ENCODE measurements at places on chromosomes 2 and 18.
A peak's percentile ranks its signal among the peaks of the same experiment; 100 is the strongest.

GRCh38 chr2:224682134-224682533 lies 34.0 kb downstream of the CCDC195 start:
- DNase-seq = no peak

- DNase-seq = no peak
These were observed 59.4 kb downstream of the NEDD4L start for GRCh38 chr18:58103339-58103985.

GRCh38 chr2:6368281-6368680 lies 497.4 kb downstream of the CMPK2 start:
- no peak for DNase-seq

GRCh38 chr18:48657447-48658120 lies 118.8 kb downstream of the CTIF start:
- DNase-seq = no peak

GRCh38 chr2:217611626-217612127 lies 391.1 kb downstream of the TNS1 start:
- DNase-seq = no peak

- no peak for DNase-seq
These were observed 358.2 kb upstream of the UBE2E3 start for GRCh38 chr2:180621941-180622918.

DNA sequence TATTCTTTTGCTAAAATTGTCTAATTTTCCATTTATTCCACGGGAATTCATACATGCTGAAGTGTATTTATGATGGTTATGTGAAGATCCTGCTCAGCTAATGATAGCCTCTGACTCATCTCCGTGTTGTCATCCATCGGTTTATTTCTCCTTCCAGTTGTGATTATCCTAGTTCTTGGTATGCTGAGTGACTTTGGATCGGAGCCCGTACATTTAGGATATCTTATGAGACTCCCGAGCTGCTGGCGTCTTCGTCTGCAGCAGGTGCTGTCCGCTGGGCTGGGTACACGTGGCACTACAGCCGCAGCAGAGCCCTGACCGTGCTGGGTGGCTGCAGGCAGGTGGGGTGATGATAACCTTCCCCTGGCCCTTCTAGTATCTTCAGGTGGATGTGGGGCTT lies 40.1 kb upstream of the GALR1 start:
- DNase-seq = no peak

- no peak for DNase-seq
These were observed 40.0 kb downstream of the STAT1 start for GRCh38 chr2:190973726-190974628.

DNA sequence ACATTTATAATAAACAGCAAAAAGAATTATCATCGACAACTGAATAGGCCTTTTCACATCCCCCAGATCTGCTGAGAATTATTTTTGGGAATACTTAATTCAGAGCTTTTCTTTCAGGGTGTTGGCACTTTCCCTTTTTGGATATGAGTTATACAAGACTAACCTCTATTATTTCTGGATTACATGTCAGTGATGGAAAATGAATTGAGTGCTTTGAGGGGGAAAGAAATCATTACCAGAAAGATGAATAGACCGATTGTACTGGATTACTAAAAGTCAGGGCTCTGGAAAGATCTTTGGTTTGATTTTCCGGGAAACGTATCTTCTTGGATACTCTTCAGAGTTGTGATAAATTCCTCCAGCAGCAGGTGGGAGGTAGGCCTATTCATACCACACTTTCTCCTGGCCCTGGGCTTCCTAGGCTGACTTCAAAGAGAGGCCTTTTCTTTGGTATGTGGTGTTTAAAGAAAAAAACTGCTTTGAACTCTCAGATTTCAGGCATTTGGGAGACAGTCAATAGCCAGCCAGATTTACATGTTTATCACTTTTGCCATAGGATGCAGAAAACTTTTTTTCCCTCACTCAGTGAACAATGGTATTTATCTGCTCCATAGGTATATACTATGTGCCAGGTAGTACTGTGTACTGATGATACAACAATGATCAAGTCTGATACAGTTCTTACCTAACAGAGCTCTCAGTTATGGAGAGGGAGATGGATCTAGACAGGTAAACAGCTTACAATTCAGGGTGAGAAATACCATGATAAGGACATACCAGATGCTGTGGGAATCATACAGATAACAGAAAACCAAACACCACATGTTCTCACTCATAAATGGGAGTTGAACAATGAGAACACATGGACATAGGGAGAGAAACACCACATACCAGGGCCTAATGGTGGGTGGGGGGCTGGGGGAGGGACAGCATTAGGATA lies 63.3 kb upstream of the ACTR3 start:
- no peak for DNase-seq

DNA sequence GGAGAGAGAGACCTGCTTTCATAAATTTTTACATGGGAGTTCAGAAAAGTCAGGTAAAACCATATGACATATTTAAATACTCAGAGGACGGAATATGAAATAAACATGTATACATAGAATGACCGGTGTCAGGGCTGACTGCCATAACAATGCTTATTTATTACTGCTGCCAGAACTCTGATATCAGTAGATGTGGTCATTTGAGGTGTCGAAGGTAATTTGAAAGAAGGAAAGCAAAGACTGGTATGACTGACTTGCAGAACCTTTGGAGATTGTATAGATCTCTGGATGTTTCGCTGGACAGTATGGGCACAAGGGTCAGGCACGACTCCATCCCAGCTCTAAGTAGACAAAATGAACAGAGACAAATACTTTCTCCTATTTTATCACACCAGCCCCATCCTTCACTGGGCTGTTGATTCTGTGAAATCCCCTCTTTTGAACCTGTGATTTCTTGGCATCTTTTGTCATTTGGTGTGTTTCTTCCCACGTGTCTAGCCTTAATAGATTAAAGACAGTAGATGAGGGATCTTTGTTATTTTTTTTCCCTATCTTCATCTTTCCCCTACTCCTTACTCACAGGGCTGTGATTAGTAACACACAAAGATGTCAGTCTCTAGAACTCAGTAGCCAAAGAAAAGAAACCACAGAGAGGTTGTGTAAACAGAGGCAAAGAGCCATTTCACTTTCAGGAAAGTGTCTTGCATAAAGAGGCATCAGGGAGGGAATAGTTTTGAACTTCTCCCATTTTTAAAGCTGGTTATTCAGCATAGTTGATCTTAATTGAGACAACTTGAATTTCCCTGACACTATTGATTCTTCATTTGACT lies 61.6 kb downstream of the ICOS start:
- no peak for DNase-seq

- no peak for DNase-seq
These were observed 112.5 kb downstream of the KCNF1 start for GRCh38 chr2:11024259-11024645.

DNA sequence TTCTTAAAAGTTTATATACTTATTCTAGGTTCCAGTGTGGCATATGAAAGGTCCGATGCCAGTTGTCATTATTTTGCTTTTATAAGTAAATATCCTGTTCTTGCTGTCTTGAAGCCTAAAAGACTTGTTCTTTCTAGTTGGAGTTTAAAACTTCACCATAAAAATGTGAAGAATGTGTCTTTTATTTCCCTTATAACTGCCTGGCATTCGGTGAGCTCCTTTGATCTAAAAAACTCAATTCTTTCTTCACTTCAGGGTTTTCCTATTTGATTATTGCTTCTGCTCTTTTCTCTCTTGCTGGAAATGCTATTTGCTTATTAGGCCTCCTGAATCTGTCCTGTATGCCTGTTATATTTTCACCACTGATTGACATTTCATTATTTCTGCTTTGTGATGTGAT lies 51.6 kb downstream of the TSPYL6 start:
- no peak for DNase-seq

GRCh38 chr2:42371611-42372473 lies 10.8 kb upstream of the COX7A2L start:
- no peak for DNase-seq

DNA sequence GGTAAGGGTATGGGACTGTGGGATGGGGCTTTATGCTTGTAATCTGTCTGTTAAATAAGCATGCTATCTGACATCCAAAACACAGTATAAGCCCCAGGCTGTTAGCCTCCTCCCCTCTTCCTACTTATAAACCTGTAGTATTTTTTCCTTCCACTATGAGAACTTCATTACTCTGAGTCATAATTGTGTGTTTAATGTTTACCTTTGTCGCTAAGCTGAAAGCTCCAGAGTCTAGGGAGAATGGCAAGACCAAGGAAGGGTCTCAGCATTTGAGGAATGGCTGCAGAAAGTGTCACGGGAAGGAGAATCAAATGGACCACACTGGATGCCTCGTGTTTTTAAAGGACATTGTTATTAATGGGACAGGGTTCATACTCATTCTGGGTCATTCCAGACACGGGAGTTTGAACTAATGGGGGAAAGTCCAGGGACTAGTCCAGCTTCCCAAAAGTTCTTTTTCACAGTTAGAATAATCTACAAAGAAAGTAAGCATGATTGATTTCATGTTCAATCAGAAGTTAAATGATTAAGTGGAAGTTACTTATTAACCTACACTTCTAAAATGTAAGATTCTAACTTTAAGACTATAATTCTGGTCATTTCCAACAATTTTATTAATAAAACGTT lies 292.2 kb downstream of the AFF3 start:
- no peak for DNase-seq

GRCh38 chr2:220871909-220872308 lies 700.2 kb downstream of the EPHA4 start:
- DNase-seq = no peak

DNA sequence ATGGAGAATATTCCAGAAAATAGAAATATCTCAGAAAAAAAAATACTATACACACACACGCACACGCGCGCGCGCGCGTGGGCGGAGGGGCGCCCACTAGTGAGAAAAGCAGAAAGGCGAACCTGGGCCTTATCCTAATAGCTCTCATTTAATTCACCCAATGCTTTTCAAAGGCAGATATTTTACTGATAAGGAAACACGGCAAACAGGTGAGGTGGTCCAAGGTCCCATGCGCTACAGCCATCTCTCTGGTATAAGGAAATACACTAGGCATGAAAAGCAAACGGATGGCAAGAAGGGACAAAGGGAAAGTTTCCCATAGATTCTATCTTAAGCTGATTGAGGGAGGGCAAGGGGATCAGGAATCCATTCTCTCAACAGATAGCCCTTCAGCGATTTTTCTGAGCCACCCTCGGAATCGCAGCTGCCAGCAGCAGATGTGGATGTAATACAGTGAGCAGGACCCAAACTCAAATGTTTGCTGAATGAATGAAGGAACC lies 136.7 kb downstream of the TMEM247 start:
- no peak for DNase-seq

DNA sequence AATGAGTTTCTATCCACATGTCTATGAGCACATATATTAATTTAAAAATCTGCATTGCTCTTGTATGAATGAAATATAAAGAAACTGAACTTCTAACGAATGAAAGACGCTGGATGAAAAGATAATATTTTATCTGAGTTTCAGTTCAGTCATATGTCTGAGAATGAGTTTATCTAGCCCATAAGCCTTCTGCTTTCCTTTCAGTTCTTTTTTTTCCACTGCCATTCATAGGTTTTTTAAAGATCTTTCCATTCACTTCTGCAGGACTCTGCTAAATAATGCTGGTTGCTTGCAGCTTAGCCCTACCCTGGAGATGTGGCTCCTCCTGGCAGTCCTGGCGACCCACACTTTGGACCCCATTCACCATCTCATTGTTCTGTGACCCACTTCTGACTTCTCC lies 109.0 kb downstream of the BCL2 start:
- DNase-seq = no peak

GRCh38 chr2:112317303-112318158 lies 42.1 kb downstream of the ZC3H6 start:
- no peak for DNase-seq

GRCh38 chr2:230893338-230893737 lies 28.6 kb downstream of the ITM2C start:
- DNase-seq = no peak

- DNase-seq = peak; percentile 58
These were observed at the start of gene ZNF512 for GRCh38 chr2:27582695-27583389. Gene ZNF512 (plus strand): TSS chr2:27583042. CDS start chr2:27583113, 71 bp downstream.

DNA sequence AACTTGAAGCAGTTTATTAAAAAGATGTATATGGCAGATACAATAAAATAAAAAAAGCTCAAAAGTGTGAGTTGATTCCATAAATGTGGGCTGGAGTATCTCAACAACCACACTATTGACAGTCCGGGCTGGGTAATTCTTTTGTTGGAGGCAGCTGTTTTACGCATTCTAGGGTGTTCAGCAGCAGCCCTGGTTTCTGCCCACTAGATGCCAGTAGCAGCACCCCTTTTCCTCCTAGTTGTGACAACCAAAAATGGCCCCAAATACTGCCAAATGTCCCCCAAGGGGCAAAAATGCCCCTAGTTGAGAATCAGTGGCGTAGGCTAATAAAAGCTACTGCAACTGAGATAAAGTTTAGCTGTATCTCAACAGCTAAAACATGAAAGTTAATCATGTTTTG lies 44.8 kb downstream of the CHMP3 start:
- peak; percentile 9 for DNase-seq

DNA sequence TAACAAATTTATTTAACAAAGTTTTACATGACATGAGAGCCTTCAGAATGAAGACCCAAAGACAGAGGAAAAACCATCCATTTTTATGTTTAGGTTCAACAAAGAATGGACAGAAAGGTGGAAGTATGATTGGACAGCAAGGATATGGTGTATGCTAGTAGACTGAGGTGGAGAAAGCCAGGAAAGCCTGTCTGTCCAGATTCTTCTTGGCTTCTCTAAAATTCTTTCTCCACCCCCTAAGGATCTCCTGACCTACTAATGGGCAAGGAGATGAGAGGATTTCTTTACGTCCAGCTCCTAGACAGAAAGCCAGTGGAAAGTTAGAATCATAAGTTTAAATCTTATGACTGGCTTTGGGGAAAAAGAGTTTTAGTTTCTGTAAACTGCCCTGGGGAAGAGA lies 3.0 kb downstream of the ATIC start:
- no peak for DNase-seq

DNA sequence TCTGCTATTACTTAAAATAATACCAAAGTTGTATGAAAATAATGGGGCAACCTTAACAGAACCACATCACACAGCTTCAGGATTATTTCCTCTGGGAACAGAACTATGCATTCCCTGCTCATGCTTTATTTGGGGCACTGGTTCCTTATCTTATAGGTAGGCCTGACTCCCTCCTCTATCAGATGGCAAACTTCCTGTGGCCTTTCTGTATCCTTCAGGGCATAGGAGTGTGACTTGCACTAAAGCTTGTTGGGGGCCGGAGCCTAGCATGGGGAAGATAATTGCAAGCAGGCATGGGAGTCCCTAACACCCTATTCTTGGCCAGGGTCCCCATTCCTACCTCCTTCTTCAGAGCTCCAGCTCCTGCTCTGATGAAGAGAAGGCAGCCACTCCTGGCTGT lies 167.2 kb upstream of the SERTAD2 start:
- DNase-seq = no peak

DNA sequence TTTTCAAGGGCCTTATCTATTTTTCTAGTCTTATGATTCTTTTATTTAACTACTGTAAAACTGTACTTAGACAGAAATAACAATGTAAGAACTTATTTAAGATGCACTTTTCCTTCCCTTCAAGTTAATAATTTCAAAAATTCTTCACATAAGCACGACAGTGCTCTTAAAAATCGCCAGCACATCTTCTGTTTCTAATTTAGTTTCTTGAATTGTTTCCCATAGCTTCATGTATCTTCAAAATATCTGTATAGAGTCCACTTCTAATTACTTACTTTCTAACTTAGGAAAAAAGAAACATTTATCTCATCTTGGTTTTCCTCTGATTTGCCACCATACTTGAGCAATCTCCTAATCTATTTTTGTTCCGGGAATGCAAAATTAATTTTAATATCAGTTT lies 196.1 kb downstream of the BABAM2 start:
- no peak for DNase-seq

Measured in stimulated activated CD8-positive, alpha-beta memory T cell treated with anti-CD3 and anti-CD28 coated beads, Interleukin-12 subunit alpha, Interleukin-12 subunit beta, amount 100 ng/mL, for 1 hour (primary cell).